ENCODE measurements at places on chromosomes 16 and 17.

GRCh38 chr16:3736116-3736515, 18.8 kb upstream of the TRAP1 start:
- DNase-seq, result no peak

GRCh38 chr16:27313422-27314160, at the start of gene IL4R:
Gene IL4R, plus strand, starts transcription at chr16:27313974. Its CDS starts 26,230 bp downstream, at chr16:27340204.
- peak; percentile 87 for DNase-seq

DNA sequence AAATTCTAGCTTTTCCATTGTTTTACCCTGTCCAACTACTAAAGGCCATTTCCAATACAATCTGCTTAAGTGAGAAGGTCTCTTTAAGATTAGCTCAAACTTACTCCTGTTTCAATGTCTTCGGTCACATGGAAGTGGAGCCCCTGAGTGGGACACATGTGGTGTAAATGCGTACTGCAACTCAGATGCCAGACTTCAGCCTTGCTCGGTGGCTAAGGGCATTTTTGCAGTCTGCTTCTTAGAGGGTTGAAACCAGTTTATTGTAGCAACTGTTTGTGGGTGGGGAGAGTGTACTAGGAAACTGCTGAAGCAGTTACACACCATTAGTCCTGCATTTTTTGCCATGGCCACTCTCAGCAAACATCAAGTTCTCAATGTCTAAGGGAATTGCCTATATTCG, 140.6 kb downstream of the PARN start:
- no peak for DNase-seq

GRCh38 chr16:17984810-17985209, 351.7 kb downstream of the NPIPA8 start:
- DNase-seq, result no peak

- DNase-seq, result no peak
Observed at GRCh38 chr16:83971165-83972130, 3.4 kb downstream of the NECAB2 start.

DNA sequence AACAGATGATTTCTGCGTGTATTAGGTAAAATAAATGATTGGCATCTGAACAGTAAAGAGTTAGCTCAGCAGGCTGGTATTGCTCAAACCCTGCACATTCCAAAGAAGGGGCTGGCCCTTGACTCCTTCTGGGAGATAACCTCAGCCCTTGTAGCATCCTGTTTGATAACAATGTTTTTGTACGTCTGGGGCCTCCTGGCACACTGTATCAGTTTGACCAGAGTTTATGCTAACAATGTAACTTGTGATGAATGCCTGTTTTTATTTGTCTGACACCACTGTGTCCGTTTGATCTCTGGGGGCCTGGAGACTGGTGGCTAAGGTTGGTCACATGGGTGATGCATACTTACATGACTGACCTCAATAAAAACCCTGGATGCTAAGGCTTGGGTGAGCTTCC, 43.8 kb upstream of the NDRG4 start:
- no peak for DNase-seq

GRCh38 chr17:13888056-13888609, 181.2 kb upstream of the COX10 start:
- no peak for DNase-seq

DNA sequence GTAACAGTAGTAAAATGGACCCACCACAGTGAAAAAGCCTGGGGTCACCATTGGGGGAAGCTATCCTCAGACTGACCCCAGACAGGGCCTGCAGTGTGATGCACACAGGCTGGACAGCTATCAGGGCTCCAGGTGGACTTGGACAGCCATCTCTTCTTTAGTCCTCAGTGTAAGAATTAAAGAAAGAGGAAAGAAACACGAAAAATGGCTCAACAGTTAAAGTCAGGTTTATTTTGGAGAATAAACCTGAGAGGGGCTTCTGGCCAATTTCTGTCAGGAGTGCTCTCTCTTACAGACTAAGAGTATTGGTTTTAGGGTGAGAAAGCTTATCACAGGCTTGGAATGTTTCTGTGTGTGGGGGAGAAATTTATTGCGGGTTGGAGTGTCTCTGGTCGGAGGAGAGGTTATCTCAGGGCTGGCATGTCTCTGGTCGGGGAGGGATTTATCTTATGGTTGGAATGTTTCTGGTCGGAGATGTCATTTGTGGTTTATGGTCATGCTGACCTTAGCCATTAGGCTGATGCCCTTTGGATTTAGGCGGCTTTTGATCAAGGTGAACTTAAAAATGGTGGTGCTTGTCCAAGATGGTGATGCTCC, 10.8 kb upstream of the B4GALNT2 start:
- no peak for DNase-seq

- DNase-seq, result peak; percentile 22
Observed at GRCh38 chr17:18025945-18026776, 12.8 kb downstream of the ATPAF2 start.

DNA sequence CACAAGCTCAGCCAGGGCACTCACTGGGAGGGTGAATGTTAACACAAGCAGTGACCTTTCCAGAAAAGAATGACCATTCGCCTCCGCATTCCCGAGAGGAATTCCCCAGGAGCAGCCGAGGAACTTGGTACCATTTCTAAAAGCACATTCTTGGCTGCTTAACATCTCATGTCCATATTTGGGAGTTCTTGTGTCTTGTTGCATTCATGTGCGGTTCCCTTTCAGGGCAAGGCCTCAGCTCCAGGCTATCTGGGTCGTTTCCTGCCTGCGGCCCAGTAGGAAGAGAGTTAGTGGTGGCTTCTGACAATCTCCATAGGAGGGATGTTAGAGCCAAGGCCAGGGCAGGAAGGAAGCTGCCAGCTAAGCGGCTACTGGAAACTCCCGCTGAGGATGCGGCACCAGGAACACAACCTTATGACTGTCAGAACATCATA, 27.8 kb upstream of the MEAK7 start:
- DNase-seq, result no peak

DNA sequence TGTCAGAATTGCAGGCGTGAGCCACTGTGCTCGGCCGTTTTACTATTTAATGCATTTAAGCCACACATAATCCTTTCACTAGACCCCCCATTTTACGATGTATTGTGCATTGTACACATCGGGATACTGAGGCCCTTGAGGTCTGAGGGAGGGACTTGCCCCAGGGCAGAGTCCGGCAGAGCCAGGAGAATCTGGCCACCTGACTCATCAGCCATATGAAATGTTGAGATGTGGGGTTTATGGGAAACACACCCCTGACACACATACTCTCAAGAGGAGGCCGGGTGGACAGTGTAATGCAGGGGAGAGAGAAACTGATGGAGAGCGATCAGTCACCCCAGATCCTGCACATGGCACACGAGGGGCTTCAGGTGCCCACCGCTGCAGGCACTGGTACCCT, 196.6 kb downstream of the ZNF423 start:
- DNase-seq, result no peak

All from stimulated activated naive CD8-positive, alpha-beta T cell treated with anti-CD3 and anti-CD28 coated beads, Interleukin-15, Interleukin-2, amounts not matched to agents 100 U/mL and 50 U/mL, for 24 hours (primary cell).